Endothelial cell (in vitro differentiated cells): ENCODE measurements at places on chromosomes 5 and 9. TPM values are rescaled to one million over a fixed set of nuclear protein-coding genes. Genes with fewer than 3 reads are reported as not detected.

GRCh38 chr9:82436475-82436874 lies 447.9 kb downstream of the SPATA31D1 start:
- H3K36me3 ChIP-seq: peaks cover 4% of the 10 kb centered on the region
- no peaks in the 10 kb centered on the region for H3K4me1 ChIP-seq
- no peaks in the 10 kb centered on the region for H3K27me3 ChIP-seq
- no peak for DNase-seq
- H3K27ac ChIP-seq: no peak overlapping the region

Gene AQP7
- total RNA-seq: 0.64 TPM

GRCh38 chr9:115367780-115368525 lies 250.0 kb upstream of the TNC start:
- H3K4me1 ChIP-seq: no peaks in the 10 kb centered on the region
- no peaks in the 10 kb centered on the region for H3K27me3 ChIP-seq
- no peak overlapping the region for H3K27ac ChIP-seq
- H3K4me3 ChIP-seq: no peak overlapping the region
- DNase-seq: no peak
- H3K36me3 ChIP-seq: no peaks in the 10 kb centered on the region

Gene IFNA8
- not detected for total RNA-seq

DNA sequence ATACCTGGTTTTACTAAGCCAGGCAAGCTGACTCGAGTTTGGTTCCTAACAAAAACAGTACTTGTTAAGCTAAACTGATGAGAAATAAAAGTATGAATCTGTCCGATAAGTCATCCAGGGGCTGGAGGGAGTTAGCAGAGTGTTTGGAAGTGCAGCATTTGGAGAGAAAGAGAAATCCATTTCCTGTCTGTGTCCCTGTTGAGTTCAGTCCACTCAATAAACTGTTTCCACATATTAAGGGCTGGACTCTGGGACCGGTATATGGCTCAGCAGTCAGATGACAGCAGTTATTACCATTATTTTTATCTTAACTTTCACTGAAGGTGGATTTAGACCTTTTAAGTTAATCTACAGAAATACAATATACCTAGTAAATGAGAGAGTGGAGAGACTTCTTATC lies 130.6 kb upstream of the ADRA1B start:
- DNase-seq: no peak
- H3K4me3 ChIP-seq: no peak overlapping the region
- H3K27ac ChIP-seq: no peak overlapping the region
- no peaks in the 10 kb centered on the region for H3K36me3 ChIP-seq
- peaks cover 15% of the 10 kb centered on the region for H3K4me1 ChIP-seq
- peaks cover 3% of the 10 kb centered on the region for H3K27me3 ChIP-seq

Gene PLCXD3
- 0.26 TPM for total RNA-seq

GRCh38 chr9:134717924-134718645 lies 76.5 kb downstream of the COL5A1 start:
- no peak overlapping the region for H3K27ac ChIP-seq
- H3K36me3 ChIP-seq: peaks cover 13% of the 10 kb centered on the region
- H3K4me1 ChIP-seq: peaks cover 4% of the 10 kb centered on the region
- no peak for DNase-seq

- peaks cover 7% of the 10 kb centered on the region for H3K4me1 ChIP-seq
- H3K36me3 ChIP-seq: no peaks in the 10 kb centered on the region
- no peak overlapping the region for H3K4me3 ChIP-seq
- no peak for DNase-seq
- peaks cover 3% of the 10 kb centered on the region for H3K27me3 ChIP-seq
- no peak overlapping the region for H3K27ac ChIP-seq
Observed at GRCh38 chr5:5629607-5629978, 207.1 kb downstream of the ICE1 start.

Gene TMOD1
- 0.41 TPM for total RNA-seq

DNA sequence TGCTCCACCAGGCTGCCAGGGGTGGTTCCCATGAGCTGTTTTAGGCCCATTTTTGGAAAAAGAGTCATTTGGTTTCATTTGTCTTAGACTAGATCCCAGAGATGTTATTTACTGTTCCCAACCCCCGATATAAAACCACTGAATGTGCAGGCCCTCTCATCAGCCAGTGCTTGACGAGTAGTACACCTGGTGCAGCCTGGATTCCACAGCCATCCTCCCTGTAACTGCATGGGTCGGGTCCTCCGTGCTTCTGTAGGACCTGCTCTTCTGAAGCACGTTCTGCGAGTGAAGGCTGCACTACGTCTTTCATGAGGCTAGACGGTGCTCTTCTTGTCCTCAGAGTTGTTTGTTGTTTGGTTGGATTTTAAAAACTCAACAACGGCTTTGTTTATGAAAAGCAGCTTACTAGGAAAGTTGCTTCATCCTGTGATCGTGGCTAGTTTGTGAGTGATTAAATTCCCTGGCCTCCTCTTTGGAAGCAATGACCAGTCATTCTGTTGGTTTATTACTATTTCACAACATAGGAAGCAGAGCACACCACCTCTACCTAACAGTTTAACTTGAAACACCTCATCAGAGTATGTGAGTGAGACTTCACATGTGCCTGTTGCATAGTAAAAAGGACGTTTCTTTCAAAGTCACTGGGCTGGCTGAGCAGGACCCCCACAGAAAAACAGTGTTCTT lies 135.2 kb downstream of the AOPEP start:
- H3K4me1 ChIP-seq: peaks cover 16% of the 10 kb centered on the region
- H3K27ac ChIP-seq: no peak overlapping the region

DNA sequence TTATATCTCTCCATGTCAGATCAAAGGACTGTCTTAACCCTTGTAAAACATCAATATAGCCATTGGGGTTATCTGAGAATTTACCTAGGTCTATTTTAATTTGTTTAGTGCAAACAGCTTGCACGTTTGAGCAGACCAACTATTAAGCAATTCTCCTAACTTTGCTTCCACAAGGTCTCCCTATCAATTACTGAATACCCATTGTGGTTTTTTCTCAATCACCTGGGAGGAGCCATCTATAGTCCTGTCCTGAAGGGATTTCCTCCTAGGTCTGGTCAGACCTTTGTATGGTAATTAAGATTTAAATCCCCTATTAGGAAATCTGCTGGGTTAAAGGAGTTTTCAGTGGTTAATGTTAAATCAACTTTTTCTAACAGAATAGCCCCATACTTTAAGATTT lies 48.9 kb upstream of the S1PR3 start:
- H3K27me3 ChIP-seq: peaks cover 5% of the 10 kb centered on the region
- no peak overlapping the region for H3K27ac ChIP-seq
- H3K4me1 ChIP-seq: peaks cover 16% of the 10 kb centered on the region
- no peaks in the 10 kb centered on the region for H3K36me3 ChIP-seq

Gene TMEM174
- not detected for total RNA-seq

GRCh38 chr9:6909181-6909580 lies 151.4 kb downstream of the KDM4C start:
- no peaks in the 10 kb centered on the region for H3K36me3 ChIP-seq
- no peak for DNase-seq
- no peak overlapping the region for H3K4me3 ChIP-seq
- no peak overlapping the region for H3K27ac ChIP-seq
- H3K27me3 ChIP-seq: no peaks in the 10 kb centered on the region

DNA sequence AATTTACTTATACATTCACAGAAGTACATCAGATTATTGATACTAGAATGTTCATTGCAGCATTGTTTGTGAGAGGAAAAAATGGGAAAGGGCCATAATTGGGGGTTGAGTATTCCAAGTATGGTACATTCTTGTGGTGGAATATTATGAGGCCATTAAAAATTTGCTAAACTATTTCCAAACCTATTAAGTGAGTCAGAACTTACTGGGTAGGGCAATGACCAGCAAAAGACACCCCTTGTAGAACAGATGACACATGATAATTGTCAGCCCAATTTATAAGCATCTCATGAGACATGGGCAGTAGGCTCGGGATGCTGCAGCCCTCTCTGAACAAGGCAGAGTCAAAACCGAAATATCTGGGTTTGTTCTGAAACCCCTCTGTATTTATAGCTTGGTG lies 192.6 kb upstream of the IL12B start:
- DNase-seq: no peak
- H3K27ac ChIP-seq: no peak overlapping the region
- H3K27me3 ChIP-seq: no peaks in the 10 kb centered on the region
- no peak overlapping the region for H3K4me3 ChIP-seq
- no peaks in the 10 kb centered on the region for H3K36me3 ChIP-seq

DNA sequence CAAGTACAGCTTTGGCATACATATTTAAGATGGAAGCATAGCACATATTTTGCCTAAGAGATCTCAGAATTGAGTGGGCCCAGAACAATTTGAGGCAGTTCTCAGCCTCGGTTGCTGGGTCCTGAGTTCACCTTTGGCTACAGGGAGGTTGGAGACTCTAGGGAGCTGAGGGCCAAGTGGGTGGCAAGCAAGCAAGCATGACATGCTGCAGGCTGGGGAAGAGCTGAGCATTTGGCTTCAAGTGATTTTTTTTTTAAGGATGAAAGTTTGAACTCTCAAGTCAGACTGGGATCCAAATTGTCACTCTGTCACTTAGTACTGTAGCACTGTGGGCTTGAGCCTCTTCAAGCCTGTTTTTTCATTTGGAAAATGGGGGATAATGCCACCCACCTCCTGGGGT lies 160.5 kb downstream of the MED27 start:
- no peak for DNase-seq
- no peaks in the 10 kb centered on the region for H3K4me1 ChIP-seq
- no peak overlapping the region for H3K27ac ChIP-seq
- H3K4me3 ChIP-seq: no peak overlapping the region
- no peaks in the 10 kb centered on the region for H3K36me3 ChIP-seq

DNA sequence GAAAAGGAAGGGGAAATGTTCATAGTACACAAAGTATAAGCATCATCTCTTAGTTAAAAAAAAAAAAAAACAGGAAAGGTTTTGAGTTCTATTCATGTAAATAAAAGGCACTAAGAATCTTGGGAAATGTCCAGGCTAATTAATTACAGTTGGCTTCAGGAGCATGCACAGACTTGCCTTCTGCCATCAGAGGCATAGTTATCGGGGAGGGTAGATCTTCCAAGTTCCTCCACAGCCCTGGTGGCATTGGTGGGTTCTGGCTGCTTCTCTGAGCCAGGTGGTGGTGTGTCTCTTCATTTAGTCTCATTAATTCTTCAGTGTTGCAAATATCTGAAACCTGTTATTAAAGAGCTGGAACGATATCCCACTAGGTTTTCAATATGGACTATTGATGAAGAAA lies 85.2 kb downstream of the TMEM252 start:
- H3K4me3 ChIP-seq: no peak overlapping the region
- no peaks in the 10 kb centered on the region for H3K4me1 ChIP-seq
- no peak overlapping the region for H3K27ac ChIP-seq
- H3K36me3 ChIP-seq: no peaks in the 10 kb centered on the region
- H3K27me3 ChIP-seq: no peaks in the 10 kb centered on the region
- no peak for DNase-seq

DNA sequence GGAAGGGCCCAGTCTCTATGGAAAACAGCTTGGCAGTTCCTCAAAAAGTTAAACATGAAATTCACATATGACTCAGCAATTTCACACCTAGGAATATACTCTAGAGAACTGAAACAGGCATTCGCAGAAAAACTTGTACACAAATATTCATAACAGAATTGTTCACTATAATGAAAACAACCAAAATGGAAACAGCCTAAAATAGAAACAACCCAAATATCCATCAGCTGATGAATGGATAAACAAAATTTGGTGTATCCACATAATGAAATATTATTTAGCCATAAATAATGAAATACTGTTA lies 4.8 kb upstream of the GPR150 start:
- no peak overlapping the region for H3K4me3 ChIP-seq
- peaks cover 9% of the 10 kb centered on the region for H3K4me1 ChIP-seq
- no peak overlapping the region for H3K27ac ChIP-seq
- no peak for DNase-seq
- H3K27me3 ChIP-seq: peaks cover 15% of the 10 kb centered on the region

Gene PCDHB2
- total RNA-seq: 44.9 TPM

DNA sequence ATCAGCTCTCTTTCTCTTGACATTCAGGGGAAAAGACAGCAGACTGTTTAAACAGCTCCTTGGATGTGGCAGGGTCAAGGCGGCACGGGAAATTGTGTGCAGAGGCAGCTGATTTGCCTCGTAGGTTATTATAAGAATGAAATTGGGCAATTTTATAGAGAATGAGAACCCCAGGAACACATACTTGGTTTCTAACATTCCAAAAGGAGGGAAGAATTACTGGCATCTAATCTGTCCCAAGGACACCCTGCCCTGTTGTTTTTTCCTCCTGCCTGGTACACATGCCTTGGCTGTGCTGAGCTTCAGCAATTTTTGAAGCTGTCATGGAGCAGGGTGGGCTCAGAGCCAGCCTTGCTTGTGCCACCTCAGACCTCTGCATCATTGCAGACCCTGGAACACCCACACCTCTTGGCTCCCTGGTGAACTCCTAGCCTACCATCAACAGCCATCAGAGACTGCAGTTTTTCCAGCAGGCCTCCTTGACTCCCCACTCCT lies 143.6 kb downstream of the BOD1 start:
- no peaks in the 10 kb centered on the region for H3K36me3 ChIP-seq
- H3K4me3 ChIP-seq: no peak overlapping the region
- H3K27ac ChIP-seq: no peak overlapping the region
- no peak for DNase-seq
- peaks cover 1% of the 10 kb centered on the region for H3K27me3 ChIP-seq

Gene BSPRY
- total RNA-seq: 0.15 TPM

Gene SLC38A9
- 45.5 TPM for total RNA-seq
